PC-3 (cell line): ENCODE measurements at places on chromosomes 4 and X. TPM values are rescaled to one million over a fixed set of nuclear protein-coding genes. Genes with fewer than 3 reads are reported as not detected.

DNA sequence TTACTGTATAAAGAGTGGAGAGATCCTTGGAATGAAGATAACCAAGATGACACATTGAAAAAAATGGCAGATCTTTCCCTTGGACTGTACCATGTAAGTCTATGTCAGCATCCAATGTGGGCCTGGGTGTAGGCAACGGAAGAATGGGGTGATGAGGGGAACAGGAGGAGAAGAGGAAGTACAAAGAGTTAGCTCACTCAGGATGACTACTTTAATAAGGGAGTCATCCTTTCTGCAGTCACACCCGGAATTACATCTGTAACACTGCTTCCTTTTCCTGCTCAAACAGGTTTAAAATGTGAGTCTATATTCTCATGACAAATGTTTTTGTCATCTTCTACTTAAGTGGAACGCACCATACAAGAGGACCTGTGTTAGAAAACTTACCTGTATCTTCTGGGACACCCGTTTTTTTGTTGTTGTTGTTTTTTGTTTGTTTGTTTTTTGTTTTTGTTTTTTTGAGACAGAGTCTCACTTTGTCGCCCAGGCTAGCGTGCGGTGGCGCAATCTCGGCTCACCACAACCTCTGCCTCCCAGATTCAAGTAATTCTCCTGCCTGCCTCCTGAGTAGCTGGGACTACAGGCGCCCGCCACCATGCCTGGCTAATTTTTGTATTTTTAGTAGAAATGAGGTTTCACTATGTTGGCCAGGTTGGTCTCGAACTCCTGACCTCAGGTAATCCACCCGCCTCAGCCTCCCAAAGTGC is 18.0 kb downstream of the HPSE start:
- H3K4me3 ChIP-seq = no peak overlapping the region
- H3K27ac ChIP-seq = 0 out of 2 replicates have a peak overlapping the region, but pooled peaks have one; percentile 23
- no peaks in the 10 kb centered on the region for H3K36me3 ChIP-seq
- peaks cover 5% of the 10 kb centered on the region; the same call in 1 of the 2 replicates for H3K4me1 ChIP-seq

- no peaks in the 10 kb centered on the region for H3K36me3 ChIP-seq
- H3K4me1 ChIP-seq = no peaks in the 10 kb centered on the region
- H3K27ac ChIP-seq = no peak overlapping the region
Observed at GRCh38 chr4:137378821-137379220, 153.5 kb downstream of the PCDH18 start.

DNA sequence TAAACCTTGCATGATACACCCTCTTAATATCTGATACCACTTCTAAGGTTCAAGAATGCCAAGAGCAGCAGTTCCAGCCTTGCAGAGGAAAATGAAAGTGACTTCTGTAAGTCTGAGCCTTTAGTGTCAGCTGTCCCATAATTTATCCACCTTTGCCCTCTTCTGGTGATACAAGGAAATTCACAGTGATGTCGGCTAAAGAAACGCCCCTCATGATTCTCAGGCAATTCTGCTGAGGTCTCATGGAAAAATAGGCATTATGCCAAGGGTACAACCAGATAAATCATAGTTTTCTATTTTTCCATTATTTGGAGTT is 172.2 kb upstream of the CXCL13 start:
- H3K4me3 ChIP-seq = no peak overlapping the region
- no peaks in the 10 kb centered on the region; the same call in 1 of the 2 replicates for H3K36me3 ChIP-seq
- H3K27me3 ChIP-seq = peaks cover 7% of the 10 kb centered on the region; the same call in 1 of the 2 replicates
- no peaks in the 10 kb centered on the region for H3K4me1 ChIP-seq

GRCh38 chrX:123846577-123847038 is 13.2 kb upstream of the XIAP start:
- peak; percentile 80 for DNase-seq
- H3K4me3 ChIP-seq = no peak overlapping the region
- no peaks in the 10 kb centered on the region for H3K27me3 ChIP-seq
- H3K36me3 ChIP-seq = no peaks in the 10 kb centered on the region

DNA sequence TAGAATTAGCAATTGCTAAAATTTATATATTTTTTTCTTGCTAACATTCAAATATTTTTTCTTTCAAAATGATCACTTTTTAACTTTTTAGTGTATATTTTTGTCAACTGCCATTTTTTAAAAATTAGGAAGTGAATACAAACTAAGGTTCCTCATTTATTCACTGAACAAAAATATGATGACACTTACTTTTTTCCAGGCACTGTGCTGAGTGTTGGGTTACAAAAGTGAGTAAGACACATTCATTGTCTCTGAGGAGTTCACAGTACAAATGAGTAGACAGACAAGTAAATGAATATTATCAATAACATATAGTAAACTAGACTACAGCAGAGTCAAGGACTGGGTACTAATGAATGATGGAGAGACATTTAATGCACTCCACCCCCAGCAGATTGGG is 543.5 kb downstream of the PDHA2 start:
- H3K27ac ChIP-seq = no peak overlapping the region
- H3K4me3 ChIP-seq = no peak overlapping the region
- no peaks in the 10 kb centered on the region for H3K36me3 ChIP-seq
- no peaks in the 10 kb centered on the region for H3K4me1 ChIP-seq

DNA sequence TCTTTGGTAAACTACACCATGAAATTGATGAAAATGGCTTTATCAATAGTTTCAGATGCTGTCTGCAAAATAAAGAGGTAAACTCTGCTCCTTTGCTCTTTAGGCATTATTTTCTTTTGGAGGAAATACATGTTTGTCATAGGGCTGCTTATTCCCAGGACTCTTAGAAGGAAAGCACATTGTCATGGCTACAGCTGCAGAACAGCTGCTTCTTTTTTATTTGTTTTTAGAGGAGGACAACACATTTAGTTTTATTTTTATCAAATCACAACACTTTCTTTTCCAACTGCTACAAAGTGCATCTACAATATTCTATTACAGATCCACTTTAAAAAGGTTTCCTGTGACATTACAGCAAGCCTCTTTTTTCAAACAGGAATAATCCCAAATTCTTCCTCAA is 12.7 kb upstream of the HPF1 start:
- H3K36me3 ChIP-seq = no peaks in the 10 kb centered on the region
- no peak overlapping the region for H3K4me3 ChIP-seq
- no peak overlapping the region for H3K27ac ChIP-seq
- no peak for DNase-seq

DNA sequence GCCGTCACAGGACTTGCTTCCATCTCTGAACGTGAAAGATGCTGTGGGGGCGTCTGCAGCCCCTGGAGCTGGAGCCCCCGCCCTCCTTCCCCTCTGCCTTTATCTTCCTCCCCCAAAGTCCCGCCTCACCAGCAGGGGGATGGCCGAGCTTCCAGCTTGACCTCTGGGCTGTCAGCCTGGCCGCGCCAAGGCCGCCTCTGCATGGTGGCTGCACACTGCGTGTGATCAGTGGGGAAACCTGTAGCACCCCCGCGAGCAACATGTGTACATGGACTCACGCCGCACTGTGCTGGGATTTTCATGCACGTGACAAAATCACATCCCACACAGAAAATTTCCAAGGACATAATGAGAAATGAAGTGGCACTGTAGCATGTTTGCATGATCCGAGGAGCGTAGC is 26.5 kb upstream of the PSAPL1 start:
- peaks cover 14% of the 10 kb centered on the region for H3K4me1 ChIP-seq
- no peaks in the 10 kb centered on the region for H3K27me3 ChIP-seq
- H3K36me3 ChIP-seq = no peaks in the 10 kb centered on the region
- DNase-seq = no peak
- H3K27ac ChIP-seq = no peak overlapping the region

DNA sequence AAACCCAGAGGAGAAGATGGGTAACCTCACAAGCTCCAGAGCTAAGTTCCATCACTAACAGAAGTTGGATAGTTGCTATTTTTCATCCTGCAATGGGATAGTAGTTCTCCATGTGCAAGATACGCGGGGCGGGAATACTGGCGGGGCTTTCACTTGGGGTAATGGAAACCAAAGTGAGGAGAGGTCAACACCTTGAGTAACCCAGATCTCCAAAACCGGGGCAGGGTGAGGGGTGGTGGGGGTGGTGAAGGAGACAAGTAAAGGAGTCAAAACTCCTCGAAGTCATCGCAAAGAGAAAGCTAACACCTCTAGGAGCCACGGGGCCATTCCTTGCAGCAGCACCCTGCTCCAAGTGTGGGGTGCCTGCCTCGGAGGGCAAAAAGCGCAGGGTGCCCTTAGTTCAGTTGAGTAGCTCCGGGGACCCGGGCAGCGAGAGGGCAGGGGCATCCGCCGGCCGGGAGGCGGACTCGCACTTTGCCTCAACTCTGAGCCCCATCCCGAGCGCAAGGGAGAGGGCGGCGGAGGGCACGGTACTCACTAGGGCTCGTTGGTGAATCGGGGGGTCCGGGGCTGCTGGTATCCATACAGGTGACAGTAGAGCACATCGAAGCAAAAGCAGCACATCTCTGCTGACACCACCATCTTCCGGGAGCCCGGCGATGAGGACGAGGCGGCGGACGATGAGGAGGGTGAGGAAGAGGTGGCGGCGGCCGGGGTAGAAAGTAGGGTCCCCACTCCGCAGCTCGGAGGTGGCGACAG is 645 bp downstream of the AMMECR1 start:
- DNase-seq = no peak
- H3K27me3 ChIP-seq = no peaks in the 10 kb centered on the region
- H3K4me1 ChIP-seq = peaks cover 21% of the 10 kb centered on the region
- peak overlapping the region; percentile 77 for H3K4me3 ChIP-seq
- H3K36me3 ChIP-seq = no peaks in the 10 kb centered on the region

RTL9 gene
- total RNA-seq = 0.23 and 0.29 TPM in 2 replicates
